ENCODE measurements at places on chromosomes 7 and 10.

DNA sequence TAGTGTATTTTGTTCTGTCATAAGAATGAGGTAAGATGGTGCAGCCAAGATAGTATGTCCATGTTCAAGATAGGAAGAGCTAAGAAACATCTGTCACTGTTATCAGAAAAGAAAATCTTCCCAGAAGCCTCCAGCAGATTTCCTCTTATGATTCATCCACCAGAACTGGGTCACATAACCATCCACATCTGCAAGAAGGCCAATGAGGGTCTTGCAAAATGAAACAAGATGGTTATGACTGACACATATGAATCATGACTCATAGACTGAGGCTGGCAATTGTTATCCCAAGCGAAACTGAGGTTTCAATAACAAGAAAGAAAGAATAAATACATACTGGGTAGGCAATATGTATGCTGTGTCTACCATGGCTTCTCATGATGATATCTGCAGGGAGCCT lies 30.3 kb downstream of the CCNJ start:
- no peak for DNase-seq

GRCh38 chr7:157310676-157311185 lies 26.1 kb upstream of the DNAJB6 start:
- DNase-seq: no peak

DNA sequence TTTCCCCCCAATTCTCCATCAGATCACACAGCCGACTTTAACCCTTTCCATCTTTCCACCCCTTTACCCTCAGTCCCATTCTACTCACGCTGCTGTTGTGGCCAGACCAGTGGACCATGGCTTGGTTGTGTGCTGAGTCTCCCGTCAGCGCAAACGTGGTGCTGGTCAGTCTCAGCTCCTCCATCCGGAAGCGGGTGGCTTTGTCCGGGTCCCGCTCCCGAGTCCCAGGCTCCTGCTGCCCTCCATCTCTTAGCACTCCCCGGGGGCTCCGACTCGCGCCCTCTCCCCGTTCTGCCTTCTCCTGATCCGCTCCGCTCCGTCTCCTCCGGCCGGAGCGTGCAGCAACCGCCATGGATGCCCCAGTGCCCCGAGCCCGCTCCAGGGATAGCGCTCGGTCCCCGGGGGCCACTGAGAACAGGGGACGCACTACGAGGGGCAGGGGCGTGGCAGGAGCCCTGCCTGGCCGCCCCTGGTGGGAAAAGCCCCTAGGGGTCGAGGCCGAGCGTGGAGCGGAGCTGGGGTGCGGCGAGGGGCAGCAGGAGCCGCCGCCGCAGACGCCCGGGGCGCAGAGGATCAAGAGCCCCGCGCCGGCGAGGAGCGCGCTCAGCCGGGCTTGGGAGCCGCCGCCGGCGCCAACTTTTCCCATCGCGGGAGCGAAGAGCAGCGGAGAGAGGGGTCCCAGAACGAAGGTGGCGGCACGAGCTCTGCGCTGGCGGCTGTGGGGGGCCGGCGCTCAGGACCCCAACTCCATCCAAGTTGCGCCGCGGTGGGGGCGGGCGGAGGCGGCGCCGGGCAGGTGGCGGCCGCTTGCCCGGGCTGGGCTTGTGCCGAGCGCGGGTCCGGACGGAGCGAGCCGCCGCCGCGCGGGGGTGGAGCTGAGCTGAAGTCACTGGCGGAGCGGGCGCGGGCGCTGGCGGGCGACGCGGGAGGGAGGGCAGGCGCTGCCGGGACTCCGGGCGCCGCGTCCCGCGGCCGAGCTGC lies at the start of gene SORCS1:
Gene SORCS1 (minus strand): TSS at position 826 of the 981 bp plus-strand sequence.
- no peak for DNase-seq

DNA sequence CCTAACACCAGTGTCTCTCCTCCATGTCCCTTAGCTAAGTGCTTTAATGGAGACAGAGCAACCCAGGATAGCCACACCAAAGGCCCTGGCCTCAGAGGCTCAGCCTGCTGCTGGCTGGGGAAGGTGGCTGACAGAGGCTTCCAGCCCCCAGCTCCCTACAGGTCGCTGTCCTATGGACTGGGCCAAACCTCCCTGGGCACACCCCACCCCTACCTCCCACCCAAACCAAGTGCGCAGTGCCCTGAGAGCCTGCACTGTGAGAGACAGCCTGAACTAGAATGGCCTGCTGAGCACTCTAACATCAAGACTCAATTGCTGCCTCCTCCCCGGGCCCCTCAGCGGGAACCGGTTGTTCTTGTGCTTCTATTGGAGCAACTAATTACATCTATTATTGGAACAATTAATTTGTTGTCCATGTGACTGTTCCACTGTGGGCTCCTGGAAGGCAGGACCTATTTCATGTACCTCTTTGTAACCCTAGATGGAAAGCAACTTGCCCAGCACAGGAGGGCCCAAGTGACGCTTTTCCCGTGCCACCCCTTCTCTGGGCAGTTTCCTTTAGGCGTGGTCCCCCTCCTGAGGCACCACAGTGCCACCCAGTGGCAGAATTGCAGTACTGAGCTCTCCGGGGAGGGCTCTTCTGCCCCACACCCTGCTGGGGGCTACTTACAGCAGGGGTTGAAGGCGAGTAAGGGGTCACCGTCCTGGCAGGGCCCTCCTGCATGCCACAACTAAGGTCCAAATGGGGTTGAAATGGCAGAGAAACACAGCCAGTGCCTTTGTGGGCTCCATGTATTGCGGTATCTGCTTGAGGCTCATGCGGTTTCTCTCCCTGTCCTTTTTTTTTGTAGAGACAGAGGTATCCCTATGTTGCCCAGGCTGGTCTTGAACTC lies 63.7 kb upstream of the WAPL start:
- DNase-seq: peak; percentile 73

- no peak for DNase-seq
Measured at GRCh38 chr7:16078076-16078952, 343.0 kb downstream of the CRPPA start.

GRCh38 chr10:49166484-49167400 lies 21.4 kb downstream of the TMEM273 start:
- no peak for DNase-seq

- DNase-seq: no peak
Measured at GRCh38 chr10:8063128-8063908, 8.8 kb downstream of the GATA3 start.

- peak; percentile 70 for DNase-seq
Measured at GRCh38 chr7:92244808-92245486, 767 bp downstream of the KRIT1 start.

GRCh38 chr10:104574427-104574826 lies 66.7 kb upstream of the SORCS3 start:
- no peak for DNase-seq

All from CD4-positive, alpha-beta T cell treated with Interleukin-4 for 1 hour (primary cell).